ENCODE measurements at places on chromosomes 7 and 10.

DNA sequence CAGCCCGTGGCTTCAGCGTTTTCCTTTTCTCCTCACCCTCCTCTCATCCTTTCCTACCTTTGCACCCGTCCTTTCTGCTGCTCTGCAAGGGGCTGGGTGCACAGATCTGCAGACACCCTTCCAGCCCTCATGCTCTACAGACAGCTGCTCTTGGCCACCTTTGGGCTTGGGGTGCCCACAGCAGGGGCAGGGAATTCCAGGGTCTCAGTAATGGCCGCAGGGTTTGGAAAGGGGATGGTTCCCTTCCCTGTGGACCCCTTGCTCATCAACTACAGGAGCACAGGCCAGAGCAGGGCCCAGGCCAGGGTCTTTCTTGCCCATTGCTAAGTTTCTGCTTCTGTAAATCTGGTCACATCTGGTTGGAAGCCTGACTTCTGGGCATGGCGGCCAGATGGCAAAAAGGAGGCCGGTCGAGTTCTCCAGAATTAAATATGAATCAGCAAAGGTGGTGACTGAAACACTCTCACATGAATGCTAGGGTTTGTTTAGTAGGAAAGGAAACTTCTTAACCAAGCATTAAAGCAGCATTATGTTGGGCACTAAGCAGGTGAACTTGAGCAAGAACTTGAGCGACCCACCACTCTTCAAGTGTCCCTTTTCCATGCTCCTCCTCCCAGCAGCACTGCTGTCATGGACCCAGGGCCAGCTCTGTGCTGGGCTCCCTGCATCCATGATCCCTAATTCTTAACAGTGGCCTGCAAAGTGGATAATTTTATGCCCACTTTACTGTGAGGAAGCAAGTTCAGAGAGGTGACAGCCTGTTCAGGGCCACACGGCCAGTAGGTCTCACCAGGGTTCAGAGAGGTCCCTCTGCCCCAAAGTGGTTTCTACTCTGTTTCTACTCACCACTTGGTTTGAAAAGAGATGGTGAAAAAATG lies 1.5 kb downstream of the ECHDC3 start:
- no peak for DNase-seq

DNA sequence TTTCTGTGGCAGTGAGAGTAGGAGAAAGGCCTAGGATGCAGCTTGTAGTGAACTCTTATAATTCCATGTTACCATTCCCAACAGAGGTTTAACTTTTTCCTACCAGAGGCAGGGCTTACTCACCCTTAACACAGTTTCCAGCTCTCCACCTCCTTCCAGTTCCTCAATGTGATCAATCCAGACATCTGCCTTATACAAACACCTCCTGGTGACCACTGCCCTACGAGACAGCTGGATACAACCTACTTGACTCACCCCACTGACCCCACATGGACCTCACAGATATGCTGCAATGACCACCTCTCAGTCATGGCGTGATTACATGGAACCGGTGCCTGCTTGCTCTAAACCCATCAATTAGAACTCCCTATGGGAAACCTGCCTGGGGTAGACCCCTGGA lies 326.5 kb downstream of the TNS3 start:
- DNase-seq = no peak

GRCh38 chr10:16965740-16966447 lies 148.7 kb upstream of the RSU1 start:
- DNase-seq = no peak

GRCh38 chr7:100949933-100950443 lies 654 bp downstream of the MUC3A start:
- no peak for DNase-seq

GRCh38 chr7:88686468-88687229 lies 72.9 kb upstream of the ZNF804B start:
- DNase-seq = no peak

DNA sequence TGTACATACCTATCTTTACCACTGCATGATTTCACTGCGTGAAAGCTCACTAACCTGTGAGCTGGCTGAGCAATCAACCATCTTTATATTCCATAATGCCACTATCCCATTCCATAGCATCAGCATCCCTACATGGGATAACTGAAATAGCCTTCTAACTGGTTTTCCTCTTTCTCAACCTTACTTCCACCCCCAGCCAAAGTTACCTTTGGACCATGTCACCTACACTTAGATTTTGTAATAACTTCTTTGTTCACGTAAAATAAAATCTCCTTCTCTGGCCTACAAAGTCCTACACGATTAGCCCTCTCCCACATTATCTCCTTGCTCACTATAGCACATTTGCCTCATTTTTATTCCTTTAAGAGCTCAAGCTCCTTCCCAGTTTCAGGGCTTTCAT lies 2.5 kb downstream of the PSMA2 start:
- no peak for DNase-seq

- no peak for DNase-seq
Observed at GRCh38 chr10:100186253-100187212, 704 bp upstream of the ERLIN1 start.
